ENCODE measurements at places on chromosomes 1 and 21.

DNA sequence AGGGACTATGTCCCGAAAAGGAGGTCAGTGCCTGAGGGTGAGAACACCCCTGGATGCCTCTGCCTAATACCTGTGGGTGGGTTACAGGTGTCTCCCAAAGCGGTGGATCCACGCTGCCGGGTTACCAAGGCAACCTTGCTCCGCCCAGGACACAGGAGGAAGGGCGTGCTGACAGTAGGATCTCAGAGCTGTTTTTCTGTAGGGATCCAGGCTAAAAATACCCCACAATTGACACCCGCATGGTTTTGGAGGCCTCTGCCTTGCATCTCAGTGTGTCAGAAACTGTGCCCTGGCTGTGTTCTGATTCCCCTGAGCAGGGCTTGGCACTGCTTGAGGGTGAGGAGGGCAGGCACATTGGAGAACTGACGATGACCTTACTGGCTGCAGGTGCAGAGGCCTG, 118.0 kb downstream of the IER5 start:
- no peak for DNase-seq

DNA sequence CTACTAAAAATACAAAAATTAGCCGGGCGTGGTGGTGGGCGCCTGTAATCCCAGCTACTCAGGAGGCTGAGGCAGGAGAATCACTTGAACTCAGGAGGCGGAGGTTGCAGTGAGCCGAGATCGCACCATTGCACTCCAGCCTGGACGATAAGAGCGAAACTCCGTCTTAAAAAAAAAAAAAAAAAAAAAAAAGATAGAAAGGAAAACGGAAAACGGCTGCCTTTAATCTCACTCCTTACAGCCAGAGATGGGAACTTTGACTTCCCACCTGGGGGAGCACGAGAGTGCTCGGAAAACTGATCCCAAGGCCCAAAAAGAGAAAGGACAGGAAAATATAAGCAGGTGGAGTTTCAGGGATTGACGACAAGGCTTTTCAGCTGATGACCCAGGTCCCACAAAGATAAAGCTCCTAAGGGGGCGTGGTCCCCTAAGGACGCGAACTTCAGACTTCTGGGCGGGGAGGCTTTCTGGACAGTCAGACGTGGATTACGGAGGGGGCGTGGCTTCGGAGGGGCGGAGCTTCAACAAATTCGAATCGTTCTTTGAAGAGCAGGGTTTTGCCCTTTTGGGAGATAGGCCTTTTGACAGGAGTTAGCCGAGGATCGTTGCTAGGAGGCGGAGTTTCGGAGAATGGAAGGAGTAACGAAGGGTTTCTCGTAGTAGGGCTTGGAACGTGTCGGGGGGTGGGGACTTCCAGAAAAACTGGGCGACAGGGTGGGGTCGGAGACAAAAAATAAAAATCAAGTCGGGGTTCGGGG, 958 bp upstream of the CKS1B start:
- DNase-seq: peak; percentile 74

DNA sequence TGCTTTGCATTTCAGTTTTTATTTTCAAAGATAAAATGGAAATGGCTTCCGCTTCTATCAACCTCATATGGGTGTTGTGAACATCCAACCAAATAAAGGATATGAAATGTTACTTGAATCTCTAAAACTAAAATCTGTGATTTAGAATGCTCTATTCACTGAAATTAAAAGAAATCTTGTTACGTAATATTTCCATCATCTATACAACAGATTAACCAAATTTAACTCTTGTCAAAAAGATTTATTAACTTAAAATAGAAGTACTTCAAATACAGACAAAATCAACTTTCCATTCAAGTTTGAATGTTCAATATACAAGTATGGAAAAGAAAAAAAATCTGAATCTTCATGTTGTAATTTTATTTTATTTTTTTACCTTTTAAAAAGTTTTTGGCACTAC, 18.7 kb downstream of the PRPF38A start:
- DNase-seq: no peak

- DNase-seq: no peak
These were observed 9.1 kb upstream of the LCE2D start for GRCh38 chr1:152654110-152654509.

DNA sequence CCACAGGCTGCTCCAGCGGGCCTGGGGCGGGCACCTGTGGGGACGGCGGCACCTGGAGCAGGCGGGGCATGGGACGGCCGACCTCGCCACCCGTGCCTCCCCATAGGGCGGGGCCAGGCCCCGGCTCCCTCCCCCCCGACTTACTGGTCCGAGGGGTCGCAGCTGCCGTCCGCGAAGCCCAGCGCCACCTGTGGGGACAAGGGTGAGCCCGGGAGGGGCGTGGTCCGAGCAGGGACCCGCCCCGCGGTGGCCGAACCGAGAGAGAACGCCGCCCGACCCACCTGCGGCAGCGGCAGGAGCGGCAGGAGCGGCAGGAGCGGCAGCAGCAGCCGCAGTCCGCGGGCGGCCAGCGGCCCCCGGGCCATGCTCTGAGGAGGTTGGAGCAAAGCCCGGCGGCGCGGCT, at the start of gene TMEM52:
TSS of gene TMEM52 (minus strand) at position 379 of the 403 bp plus-strand sequence. CDS start at position 365, 14 bp downstream.
- DNase-seq: no peak

GRCh38 chr21:39660191-39660980, 47.6 kb downstream of the B3GALT5 start:
- no peak for DNase-seq

- no peak for DNase-seq
These were observed 199.1 kb downstream of the DYRK1A start for GRCh38 chr21:37565530-37566223.

GRCh38 chr1:25106352-25106751, 126.0 kb downstream of the SYF2 start:
- no peak for DNase-seq

GRCh38 chr1:45884700-45885099, 81.3 kb downstream of the MAST2 start:
- DNase-seq: no peak

GRCh38 chr1:232662910-232663309, 33.0 kb upstream of the SIPA1L2 start:
- no peak for DNase-seq

DNA sequence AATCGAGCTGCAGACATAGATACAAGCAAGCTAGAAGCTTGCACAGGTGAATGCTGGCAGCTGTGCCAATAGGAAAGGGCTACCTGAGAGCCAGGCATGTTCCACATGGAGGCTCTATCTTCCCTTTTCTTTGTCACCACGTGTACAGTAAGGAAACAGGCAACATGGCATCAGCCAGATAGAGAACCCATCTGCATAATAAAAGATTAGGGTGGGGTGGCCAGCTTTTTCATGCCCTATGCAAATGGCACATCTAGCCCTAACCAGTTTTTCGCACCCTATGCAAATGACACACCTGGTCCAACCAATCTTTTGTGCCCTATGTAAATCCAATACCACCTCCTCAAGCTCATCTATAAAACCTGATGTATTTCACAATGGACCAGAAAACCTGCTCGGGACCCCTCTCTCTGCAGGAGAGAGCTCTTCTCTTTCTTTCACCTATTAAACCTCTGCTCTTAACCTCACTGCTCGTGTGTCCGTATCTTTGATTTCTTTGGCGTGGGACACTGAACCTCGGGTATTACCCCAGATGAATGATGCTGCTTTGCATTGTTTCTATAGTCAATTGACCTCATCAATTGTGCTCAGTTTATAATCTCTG, 93.9 kb downstream of the SLC30A10 start:
- DNase-seq: no peak

DNA sequence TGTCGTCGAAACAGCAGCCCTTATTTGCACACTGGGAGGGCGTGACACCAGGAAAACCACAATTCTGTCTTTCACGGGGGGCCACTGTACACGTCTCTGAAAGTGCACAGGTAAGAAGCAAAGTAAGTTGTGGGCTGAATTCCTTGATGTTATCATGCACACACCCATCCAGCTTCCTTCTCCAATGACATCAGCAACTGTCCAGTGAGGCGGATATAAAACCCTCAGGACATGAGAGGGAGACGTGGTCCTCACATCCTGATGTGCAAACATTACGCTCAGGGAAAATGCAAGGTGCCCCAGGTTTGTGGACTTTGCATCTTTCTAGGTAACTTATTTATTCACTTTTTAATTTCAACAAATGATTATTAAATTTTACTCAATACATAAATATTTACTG, 3.0 kb downstream of the TFF1 start:
- DNase-seq: no peak

DNA sequence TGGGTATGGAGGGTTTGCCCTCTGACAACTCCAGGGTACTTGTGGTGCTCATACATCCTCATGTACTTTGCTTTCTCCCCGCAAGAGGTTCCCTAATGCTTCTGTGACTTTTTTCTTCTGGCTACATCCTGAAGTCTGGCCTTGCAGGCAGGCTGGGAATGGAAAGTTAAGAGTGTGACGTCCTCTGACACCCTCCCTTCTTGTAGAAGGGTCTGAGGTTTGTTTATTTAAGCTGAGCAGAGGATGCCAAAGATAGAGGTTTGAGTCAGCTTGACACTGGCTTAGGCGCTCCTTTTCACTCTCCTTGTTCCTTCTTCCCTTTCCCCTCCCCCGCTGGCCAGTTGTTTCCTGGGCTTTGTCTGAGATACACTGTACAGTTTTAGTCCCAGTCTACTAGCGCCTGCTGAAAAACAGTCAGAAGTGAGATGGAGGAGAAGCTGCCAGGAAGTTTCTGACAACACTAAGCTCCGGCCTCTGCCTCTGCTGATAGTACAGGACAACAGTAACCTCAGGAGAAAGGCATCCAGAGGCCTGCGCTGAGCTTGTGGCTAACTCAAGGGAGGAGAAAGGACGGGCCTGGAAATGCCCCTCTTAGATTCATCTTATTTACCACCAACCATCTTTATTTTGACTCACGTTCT, at the start of gene MACF1:
TSS of gene MACF1 (plus strand) at position 255 of the 641 bp plus-strand sequence. CDS start at position 583, 328 bp downstream.
- no peak for DNase-seq

DNA sequence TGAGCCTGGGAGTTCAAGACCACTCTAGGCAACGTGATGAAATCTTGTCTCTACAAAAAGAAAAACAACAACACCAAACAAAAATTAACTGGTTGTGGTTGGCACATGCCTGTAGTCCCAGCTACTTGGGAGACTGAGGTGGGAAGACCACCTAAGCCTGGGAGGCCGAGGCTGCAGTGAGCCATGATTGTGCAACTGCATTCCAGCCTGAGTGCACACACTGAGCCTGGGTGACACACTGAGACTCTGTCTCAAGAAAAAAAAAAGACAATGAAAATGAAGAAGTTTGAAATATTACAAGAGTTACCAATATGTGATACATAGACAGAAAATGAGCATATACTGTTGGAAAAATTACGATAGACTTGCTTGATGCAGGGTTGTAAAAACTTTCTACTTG, 31.9 kb downstream of the PDC start:
- no peak for DNase-seq

DNA sequence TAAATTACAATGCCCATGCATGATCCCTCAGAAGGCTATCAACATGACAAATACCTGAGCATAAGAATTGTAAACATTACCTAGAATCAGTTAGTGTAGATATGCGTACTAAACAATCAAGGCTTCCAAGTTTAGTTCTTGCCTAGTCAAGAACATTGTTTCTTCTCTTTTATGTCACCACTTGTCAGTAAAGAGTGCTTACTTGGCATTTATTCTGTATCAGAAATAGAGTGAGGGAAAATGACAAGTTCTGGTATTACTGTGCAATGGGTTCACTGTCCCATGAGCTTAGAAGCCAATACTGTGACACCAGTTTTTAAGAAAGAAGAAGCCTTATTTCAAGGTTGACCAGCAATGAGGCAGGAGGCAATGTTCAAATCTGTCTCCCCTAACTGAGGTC, 22.7 kb upstream of the OR6N2 start:
- DNase-seq: no peak

- no peak for DNase-seq
These were observed 38.8 kb downstream of the CD160 start for GRCh38 chr1:145758116-145758515.

DNA sequence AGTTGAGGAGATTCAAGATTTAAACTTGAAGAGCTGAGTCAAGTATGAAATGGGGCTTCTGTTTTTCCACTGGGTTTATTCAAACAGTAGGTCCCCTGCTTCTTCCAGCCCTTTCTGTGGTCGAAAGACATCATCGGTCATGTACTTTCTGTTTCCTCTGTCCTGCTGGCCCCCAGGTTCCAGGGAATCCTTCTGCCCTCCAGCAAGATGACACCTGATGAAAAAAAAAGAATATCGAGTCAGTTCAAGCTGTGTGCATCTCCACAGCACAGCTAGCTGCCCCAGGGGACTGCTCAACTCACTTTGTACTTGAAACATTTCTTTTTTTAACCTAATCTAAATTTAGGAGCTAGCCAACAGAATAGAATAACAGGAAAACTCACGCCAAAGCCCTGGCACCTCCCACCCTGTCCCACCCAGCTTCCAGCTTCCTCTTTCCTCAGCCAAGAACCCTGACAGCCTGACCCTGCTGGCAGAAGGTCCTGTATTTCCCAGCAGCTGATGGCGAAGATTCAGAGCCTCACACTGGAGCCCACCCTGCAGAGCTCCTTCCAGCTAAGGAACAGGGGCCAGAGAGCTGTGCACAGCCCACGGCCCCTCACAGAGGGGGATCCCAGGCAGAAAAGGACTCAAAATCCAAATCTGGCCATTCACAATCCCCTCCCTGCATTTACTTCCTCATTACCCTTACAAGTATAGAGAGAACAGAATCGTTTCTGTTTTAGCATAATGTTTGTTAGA, 176.5 kb downstream of the PSMG1 start:
- DNase-seq: no peak

DNA sequence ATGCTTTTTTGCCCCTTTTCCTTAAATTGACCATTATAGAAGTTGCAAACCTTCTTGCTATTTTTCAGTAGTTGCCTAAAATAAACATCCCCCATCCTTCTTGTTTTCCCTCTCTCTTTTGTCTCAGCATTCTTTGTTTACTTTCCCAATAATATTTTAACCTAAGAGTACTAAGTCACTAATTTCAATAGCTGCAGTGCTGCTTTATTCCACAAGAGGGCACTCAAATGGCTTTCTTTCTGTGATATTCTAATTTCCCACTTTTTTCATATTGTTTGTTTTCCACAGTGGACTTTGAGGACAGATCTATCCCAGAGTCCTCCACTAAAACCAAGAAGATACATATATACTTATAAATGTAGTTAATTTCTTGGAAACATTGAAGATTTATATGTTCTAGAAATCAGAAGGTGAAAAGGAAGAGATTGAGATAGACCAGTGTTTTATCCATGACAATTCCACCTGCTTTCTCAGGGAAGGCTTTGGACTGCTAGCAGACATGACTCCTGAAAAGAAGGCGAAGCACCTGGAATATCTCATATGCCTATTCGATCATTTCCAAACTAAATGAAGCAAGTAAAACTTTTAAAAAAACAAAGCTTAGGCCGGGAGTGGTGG, 104.8 kb upstream of the GRIK1 start:
- DNase-seq: no peak

DNA sequence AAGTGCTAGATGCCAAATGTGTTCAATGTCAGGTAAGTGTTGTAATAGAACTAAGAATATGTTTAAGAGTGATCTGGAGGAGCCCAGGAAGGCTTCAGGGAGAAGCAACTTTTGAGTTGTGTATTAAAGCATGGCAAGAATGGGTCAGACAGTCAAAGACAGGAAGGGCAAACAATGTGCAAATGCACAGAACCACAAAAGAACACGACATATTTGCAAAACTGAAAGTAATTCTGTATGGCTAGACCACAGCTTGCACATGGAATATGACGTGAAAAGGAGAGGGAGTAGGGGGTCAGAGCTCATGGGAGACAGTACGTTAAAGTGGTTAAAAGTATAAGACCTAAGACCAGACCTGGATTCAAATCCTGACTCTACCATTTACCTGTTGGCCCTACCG, 7.1 kb upstream of the SORT1 start:
- DNase-seq: no peak

All from stimulated activated CD8-positive, alpha-beta memory T cell treated with anti-CD3 and anti-CD28 coated beads, Interleukin-2, amount 100 ng/mL, for 1 hour (primary cell).